ENCODE measurements at places on chromosomes 1 and 21. TPM values are rescaled to one million over a fixed set of nuclear protein-coding genes. Genes with fewer than 3 reads are reported as not detected.

DNA sequence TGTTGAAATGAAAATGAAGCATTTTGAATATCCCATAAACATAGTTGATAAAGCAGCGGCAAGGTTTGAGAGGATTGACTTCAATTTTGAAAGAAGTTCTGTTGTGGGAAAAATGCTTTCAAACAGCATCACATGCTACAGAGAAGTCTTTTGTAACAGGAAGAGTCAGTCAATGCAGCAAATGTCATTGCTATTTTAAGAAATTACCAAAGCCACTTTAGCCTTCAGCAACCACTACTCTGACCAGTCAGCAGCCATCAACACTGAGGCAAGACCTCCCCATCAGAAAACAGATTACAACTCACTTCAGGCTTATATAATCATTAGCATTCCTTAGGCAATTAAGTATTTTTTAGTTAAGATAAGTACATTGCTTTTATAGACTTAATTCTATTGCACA, 33.8 kb upstream of the FCRL3 start:
- no peak for DNase-seq

- no peak for DNase-seq
Observed at GRCh38 chr1:55604179-55604578, 389.0 kb upstream of the USP24 start.

GRCh38 chr1:31694069-31694963, 9.5 kb downstream of the COL16A1 start:
- DNase-seq, result no peak

GRCh38 chr1:42660907-42661500, 2.8 kb downstream of the PPIH start:
- DNase-seq, result no peak

The HORMAD1 gene
- 0.28 TPM for total RNA-seq

Data from pancreas (tissue), 10 donors.